ENCODE measurements at places on chromosomes 12 and 14.
A peak's percentile ranks its signal among the peaks of the same experiment; 100 is the strongest.

- DNase-seq, result no peak
Observed at GRCh38 chr14:103871596-103872480, 24.5 kb upstream of the PPP1R13B start.

DNA sequence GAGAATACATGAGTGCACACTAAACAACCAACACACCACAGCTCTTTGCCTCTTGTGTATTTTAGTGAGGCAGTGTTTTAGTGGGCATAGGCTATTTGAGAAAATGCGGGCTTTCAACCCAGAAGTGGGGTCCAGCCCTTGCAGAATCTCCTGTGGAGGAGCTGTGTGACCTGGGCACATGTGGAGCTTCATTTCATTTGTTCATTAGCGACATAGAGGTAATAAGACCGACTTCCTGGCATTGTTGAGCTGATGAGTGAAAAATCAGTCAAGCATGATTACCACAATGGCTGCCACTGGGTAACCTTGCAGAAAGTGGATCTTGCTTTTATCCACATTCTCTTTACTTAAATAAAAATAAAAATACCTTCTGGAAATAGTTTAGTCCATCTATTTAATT, 923.5 kb downstream of the BCL11B start:
- no peak for DNase-seq

DNA sequence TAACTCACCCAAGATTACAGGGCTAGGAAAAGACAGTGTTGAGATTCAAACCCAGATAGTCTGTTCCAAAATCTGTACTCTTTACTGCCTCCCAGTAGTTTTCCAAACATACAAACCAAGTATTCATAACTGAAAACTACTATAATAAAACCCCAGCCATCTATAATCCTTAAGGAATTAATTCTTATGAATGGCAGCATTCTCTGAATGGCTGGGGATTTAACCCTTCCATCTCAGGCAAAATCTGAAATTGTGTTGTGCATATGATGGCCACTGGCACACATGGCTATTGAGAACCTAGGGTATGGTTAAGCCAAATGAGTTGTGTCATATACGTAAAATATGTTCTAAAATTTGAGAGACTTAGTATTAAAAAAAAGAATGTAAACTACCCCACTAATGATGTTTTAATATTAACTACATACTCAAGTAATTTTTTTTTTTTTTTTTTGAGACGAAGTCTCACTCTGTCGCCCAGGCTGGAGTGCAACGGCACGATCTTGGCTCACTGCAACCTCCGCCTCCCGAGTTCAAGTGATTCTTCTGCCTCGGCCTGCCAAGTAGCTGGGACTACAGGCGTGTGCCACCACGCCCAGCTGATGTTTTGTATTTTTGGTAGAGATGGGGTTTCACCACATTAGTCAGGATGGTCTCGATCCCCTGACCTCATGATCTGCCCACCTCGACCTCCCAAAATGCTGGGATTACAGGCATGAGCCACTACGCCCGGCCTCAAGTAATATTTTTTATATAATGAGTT, 16.7 kb downstream of the PPP1R13B start:
- no peak for DNase-seq

- no peak for DNase-seq
Observed at GRCh38 chr14:35400648-35401421, 3.7 kb downstream of the NFKBIA start.

DNA sequence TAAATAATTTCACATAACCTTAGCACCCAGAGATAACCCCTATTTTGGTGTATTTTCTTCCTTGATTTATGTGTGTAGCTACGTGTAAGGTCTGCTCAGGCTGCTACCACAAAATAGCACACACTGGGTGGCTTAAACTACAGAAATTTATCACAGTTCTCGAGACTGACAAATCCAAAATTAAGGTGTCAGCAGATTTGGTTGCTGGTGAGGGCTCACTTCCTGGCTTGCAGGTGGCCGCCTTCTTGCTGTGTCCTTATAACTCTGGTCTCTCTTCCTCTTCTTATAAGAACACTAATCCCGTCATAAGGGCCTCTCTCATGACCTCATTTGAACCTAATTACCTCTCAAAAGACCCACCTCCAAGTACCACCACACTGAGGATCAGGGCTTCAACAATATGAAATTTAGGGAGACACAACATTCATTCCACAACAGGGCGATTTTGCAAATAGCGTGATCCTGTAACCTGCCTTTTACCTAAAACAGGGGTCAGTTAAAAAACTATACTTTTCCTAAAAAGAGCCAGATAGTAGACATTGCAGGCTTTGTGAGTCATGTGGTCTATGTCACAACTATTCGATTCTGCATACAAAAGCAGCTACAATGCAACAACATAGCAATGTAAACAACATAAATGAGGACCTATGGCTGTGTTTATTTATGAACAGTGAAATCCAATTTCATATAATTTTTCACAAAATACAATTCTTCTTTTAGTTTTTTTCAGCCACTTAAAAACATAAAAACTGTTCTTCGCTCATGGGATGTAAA, 371.7 kb downstream of the DPF3 start:
- DNase-seq, result no peak

DNA sequence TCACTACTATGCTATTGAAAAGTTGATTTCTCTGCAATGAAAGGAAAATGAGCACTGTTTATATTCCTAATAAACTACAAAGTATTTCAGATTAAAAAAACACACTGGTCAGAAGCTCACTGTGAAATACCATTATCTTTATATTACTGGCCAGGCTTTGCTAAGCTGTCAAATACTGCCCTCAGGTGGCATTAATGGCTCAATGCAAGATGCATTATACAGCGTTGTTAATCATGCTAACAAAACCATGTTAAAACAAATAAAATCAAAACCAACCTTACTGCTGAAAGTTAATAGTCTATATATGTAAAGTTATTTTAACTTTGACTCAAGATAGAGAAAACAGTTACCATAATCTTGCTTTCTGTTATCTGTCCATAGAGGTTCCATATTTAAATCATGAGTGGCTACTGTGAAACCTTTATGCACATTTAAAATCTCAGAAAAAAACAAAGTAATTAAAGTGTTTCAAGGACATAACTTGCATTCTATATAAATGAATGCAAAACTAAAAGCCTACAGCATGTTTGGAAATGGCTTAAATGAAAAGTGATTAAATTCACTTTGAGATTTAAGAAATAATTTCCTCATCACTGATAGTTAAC, 121.7 kb downstream of the RALGAPA1 start:
- peak; percentile 57 for DNase-seq

GRCh38 chr12:93347054-93347785, 30.5 kb upstream of the NUDT4 start:
- DNase-seq, result no peak

GRCh38 chr12:89750389-89751351, 42.0 kb upstream of the ATP2B1 start:
- DNase-seq, result no peak

- DNase-seq, result no peak
Observed at GRCh38 chr12:132807295-132808092, 21.2 kb downstream of the GOLGA3 start.
